NCI-H82 (cell line): ENCODE measurements at places on chromosomes 7 and 10.

GRCh38 chr7:134364619-134365037 is 47.9 kb upstream of the SLC35B4 start:
- DNase-seq: peak; percentile 39

DNA sequence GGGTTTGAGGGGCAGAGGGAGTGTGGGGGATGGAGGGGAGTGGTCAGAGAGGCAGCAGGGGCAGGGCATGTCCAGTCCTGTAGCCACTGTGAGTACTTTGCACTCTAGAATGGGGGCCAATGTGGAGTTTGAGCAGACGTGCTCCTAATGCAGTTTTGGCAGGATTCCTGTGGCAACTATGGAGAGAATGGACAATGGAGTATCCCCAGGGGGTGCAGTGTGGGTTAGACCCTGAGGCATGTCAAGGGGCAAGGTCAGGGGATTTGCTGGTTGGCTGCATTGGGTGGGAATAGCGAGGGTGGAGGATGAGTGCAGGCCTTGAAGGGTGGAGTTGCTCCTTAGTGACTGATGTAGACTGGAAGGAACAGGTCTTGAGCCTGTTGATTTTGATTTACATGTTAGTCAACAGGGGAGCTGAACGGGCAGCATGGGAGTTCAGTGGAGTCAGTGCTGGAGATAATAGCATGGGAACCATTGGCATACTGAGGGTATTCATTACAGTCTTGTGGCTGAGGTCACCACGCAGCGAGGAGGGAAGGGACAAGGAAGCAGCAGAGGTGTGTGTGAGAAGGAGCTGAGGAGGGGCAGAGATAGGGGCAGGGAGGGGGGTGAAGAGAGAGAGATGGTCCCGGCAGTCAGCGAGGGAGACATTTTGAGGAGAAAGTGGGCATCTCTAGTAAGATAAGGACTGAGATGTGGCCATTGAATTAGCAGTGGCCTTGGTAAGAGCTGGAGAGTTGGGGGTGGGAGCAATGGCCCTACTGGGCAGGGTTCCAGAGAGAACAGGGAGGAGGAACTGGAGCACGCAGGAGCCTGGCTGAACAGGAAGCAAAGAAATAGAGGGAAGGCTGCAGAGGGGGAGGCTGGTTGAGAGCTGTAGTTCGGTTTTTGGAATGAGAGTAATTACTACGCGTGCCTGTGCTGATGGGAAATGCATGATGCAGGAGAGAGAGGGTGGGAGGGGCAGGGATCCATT is 112.7 kb downstream of the CCNY start:
- no peak for DNase-seq

- DNase-seq: no peak
These were observed 3.6 kb upstream of the TMEM72 start for GRCh38 chr10:44907556-44907955.

DNA sequence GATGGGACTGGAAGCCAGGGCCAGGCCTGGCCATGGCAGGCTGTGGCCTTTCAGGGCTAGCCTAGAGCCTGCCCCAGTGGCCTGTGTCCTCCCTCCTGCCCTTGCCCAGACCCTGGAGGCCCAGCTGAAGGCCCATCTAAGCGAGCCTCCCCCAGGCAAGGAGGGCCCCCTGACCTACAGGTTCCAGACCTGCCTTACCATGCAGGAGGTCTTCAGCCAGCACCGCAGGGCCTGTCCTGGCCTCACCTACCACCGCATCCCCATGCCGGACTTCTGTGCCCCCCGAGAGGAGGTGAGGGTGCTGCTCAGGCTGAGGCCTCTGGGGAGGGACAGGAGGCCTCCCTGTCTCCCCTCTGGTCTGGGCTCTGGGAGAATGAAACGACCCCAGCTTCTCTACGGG is 60.9 kb downstream of the PALD1 start:
- no peak for DNase-seq

- no peak for DNase-seq
These were observed 367 bp upstream of the AVL9 start for GRCh38 chr7:32494946-32495297.

DNA sequence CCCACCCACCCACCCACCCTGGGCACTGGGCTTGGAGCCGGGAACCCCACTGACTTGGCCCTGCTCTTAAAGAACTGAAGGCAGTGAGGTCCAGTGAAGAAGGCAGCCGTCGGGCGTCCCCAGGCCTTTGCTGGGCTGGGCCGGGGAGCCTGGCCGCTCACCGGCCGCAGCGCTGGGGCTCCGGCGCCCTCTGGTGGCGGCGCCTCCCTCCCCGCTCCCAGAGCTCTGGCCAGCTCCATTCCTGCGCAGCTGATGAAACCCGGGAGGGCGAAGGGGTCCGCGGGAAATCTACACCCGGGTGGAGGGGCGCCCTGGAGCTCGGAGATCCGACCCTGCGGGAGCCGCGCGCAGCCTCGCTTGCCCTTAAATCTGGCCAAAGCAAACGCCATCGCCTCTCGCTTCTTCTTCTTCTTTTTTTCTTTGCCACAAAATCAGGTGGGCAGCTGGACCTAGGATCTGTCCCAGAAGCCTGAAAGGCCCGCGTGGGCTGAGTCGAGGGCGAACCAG is 1.7 kb upstream of the CXCL12 start:
- peak; percentile 66 for DNase-seq

- DNase-seq: no peak
These were observed 32.2 kb upstream of the COL13A1 start for GRCh38 chr10:69769395-69769992.

DNA sequence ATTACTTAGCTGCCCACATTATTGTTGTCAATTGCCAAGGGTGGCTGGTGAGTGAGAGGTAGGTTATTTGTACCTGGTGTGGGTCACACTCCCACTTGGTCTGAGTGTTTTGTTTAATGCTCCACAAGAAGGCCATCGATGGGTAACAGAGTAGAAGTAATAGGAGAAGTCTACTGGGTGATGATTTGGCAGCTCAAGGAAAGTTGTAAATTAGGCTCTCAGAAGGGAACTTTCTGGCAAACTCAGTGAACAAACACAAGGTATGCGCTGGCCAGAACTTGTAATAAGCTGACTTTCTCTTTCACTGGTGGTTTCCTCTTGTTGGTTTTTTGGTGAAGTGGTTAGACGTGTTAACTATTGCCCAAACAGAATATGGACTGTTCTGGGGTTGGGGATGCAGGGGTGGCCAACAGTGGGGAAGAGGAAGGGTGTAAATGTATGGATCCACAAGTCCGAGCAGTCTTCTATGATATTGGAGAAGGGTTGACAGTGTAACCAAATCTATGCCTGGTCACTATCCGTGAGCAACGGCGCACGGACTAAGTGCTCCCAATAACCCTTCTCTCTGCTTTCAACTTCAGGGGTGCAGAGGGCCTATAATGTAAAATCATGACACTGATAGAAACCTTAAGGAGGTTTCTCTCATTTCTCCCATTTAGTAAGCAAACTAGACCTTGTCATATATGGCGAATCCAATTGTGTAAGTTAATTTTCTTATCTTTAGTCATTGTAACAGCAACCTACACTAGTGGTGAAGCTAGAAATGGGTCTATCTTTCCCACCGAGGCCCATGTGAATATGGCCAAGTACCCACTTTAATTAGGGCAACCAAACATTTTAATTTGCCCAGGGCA is 212.8 kb downstream of the PTEN start:
- no peak for DNase-seq

GRCh38 chr10:132142396-132143161 is 44.2 kb upstream of the DPYSL4 start:
- DNase-seq: peak; percentile 24

- no peak for DNase-seq
These were observed 88.8 kb upstream of the ZMIZ1 start for GRCh38 chr10:78979938-78980337.

- DNase-seq: peak; percentile 23
These were observed 3.5 kb downstream of the RASSF4 start for GRCh38 chr10:44962870-44963738.

DNA sequence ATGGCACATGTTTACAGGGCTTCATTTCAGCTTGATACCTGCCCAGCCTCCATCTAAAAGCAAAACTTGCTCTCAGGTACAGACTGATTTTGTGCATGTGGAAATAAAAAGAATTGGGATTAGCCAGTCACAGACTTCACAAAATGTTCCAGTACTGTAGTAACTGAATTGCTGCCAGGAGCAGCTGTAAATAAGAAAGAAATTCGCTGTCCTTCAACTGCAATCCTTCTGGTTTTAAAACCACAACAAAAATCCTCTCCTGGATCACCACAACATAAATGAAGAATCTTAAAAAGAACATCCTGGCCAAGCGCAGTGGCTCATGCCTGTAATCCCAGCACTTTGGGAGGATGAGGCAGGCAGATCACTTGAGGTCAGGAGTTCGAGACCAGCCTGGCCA is 3.9 kb upstream of the MIOS start:
- DNase-seq: no peak

- DNase-seq: no peak
These were observed at the start of gene SLC26A3 for GRCh38 chr7:107803009-107803610. Gene SLC26A3, minus strand, starts transcription at chr7:107803223. Its CDS starts 8,714 bp downstream, at chr7:107794509.

- no peak for DNase-seq
These were observed 46.0 kb upstream of the PRKAR1B start for GRCh38 chr7:772861-773621.

DNA sequence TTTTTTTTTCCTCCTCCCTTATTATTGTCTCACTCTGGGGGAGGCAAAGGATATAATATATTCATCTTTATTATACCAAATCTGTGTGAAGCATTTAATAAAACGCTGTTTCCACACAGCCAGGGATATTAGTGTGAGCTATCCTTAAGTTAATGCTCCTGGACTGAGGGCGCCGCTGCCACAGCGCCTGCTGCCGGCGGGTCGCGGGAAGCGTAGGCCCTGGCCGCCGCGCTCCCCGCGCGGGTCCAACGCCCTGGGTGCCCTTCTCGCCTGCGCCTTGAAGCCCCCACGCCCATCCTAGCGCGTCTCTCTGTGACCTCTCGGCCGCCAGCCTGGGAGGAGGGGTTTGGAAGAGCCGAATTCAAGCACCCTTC is 9.5 kb upstream of the LBX1 start:
- no peak for DNase-seq

DNA sequence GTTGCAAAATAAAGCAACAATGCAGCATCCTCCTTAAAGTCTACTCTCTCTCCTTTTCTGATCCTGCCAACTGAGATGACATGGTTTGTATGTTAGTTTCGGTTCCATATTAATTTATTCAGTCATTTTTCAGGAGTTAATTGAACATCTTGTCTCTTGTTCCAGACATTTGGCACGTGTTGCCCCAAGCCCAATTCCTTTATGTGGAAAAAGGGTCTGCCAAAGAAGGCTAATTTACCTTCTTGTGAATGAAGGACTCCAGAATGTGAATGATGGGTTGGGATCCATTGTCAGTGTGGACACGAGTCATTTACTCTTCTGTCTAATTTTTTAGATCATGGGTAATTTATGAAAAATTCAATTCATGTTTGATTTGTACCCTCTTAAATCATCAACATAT is 350.9 kb upstream of the LRGUK start:
- no peak for DNase-seq

GRCh38 chr10:104323760-104324201 is 14.5 kb downstream of the ITPRIP start:
- DNase-seq: no peak

DNA sequence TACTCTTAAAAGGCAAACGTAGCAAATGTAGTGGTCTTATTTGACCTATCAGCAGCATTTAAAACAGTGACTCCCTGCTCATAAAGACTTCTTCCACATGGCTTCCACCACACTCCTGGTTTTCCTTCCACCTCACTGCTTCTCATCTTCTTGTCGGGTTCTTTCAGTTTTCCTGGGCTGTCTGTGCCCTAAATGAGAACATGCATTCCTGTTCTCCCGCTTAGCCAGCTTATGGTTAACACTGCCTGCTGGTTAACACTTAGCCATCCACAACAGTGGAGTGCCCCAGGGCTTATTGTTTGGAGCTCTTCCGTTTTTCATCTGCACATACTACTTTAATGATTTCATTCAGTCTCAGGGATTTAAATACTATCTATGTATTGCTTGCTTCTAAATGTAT is 34.3 kb upstream of the EXOC6 start:
- DNase-seq: no peak
